Right atrium auricular region (tissue), 2 donors: ENCODE measurements at places on chromosomes 12 and 14. TPM values are rescaled to one million over a fixed set of nuclear protein-coding genes. Genes with fewer than 3 reads are reported as not detected.

CCT2 gene
- total RNA-seq: 104 TPM

TPPP2 gene
- total RNA-seq: 0.86 TPM

GLS2 gene
- total RNA-seq: 0.96 TPM

CFL2 gene
- total RNA-seq: 441 TPM

DNA sequence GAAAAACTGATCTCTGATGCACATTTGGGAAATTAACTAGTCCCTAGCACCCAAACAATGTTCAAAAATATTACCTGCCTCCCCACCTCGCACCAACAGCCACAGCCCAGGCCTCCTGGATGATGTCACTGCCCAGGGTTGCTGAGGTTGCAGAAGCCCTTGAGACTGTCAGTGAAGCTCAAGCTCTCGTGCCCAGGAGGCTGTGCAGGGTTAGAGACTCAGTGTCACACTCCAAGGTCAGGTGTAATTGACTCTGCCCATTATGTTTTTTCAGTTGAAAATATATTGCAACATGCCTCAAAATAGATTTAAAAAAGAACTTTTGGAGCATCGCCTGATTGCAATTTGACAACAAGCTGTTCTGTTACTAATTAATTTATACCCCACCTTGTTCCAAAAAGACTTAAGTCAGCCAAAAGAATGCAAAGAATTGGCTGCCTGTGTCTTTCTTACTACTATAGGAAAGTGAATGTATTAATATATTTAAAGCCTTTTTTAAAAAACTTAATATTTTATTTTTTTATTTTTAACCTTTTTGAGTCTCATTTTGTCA lies 72.3 kb downstream of the CMAS start:
- peaks cover 6% of the 10 kb centered on the region for H3K4me1 ChIP-seq
- DNase-seq: no peak
- H3K27me3 ChIP-seq: no peaks in the 10 kb centered on the region
- H3K4me3 ChIP-seq: no peak overlapping the region
- H3K27ac ChIP-seq: no peak overlapping the region
- no peaks in the 10 kb centered on the region for H3K36me3 ChIP-seq

DNA sequence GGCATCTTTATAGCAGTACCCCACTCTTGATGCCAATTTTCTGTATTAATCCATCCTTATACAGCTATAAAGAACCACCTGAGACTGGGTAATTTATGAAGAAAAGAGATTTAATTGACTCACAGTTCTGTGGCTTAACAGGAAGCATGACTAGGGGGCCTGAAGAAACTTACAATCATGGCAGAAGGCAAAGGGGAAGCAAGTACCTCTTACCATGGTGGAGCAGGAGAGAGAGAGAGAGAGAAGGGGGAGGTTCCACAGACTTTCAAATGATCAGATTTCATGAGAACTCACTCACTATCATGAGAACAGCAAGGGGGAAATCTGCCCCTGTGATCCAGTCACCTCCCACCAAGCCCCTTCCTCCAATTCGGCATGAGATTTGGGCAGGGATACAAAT lies 84.4 kb downstream of the SLC24A4 start:
- no peaks in the 10 kb centered on the region for H3K27me3 ChIP-seq
- H3K27ac ChIP-seq: no peak overlapping the region
- DNase-seq: no peak
- H3K36me3 ChIP-seq: no peaks in the 10 kb centered on the region
- H3K4me1 ChIP-seq: no peaks in the 10 kb centered on the region
- no peak overlapping the region for H3K4me3 ChIP-seq

GRCh38 chr14:57390037-57390805 lies at the start of gene NAA30:
Gene NAA30 (plus strand): TSS chr14:57390586. CDS start chr14:57390958, 372 bp downstream.
- H3K4me3 ChIP-seq: peak within 1 kb of the TSS; percentile 88
- no peaks in the 10 kb centered on the region for H3K36me3 ChIP-seq
- H3K4me1 ChIP-seq: no peaks in the 10 kb centered on the region
- DNase-seq: peak; percentile 90

GRCh38 chr14:73724696-73725095 lies 10.5 kb upstream of the PNMA1 start:
- H3K36me3 ChIP-seq: peaks cover 79% of the 10 kb centered on the region
- no peak overlapping the region for H3K4me3 ChIP-seq
- H3K27me3 ChIP-seq: no peaks in the 10 kb centered on the region
- no peak for DNase-seq
- peaks cover 68% of the 10 kb centered on the region for H3K4me1 ChIP-seq
- peak overlapping the region; percentile 64 for H3K27ac ChIP-seq

DNA sequence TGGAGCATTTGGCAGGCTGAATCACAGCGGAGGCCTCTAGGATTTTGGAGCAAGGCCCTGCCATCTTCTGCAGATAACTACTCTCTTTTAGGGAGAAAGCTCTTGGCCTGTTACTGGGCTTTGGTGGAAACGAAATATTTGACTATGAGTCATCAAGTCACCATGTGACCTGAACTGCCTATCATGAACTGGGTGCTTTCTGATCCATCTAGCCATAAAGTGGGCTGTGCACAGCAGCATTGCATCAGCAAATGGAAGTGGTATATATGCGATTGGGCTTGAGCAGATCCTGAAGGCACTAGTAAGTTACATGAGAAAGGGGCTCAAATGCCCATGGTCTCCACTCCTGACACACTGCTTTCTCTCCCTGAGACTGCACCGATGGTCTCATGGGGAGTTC lies 21.1 kb downstream of the GYS2 start:
- no peaks in the 10 kb centered on the region for H3K27me3 ChIP-seq
- no peak for DNase-seq
- H3K36me3 ChIP-seq: no peaks in the 10 kb centered on the region

DNA sequence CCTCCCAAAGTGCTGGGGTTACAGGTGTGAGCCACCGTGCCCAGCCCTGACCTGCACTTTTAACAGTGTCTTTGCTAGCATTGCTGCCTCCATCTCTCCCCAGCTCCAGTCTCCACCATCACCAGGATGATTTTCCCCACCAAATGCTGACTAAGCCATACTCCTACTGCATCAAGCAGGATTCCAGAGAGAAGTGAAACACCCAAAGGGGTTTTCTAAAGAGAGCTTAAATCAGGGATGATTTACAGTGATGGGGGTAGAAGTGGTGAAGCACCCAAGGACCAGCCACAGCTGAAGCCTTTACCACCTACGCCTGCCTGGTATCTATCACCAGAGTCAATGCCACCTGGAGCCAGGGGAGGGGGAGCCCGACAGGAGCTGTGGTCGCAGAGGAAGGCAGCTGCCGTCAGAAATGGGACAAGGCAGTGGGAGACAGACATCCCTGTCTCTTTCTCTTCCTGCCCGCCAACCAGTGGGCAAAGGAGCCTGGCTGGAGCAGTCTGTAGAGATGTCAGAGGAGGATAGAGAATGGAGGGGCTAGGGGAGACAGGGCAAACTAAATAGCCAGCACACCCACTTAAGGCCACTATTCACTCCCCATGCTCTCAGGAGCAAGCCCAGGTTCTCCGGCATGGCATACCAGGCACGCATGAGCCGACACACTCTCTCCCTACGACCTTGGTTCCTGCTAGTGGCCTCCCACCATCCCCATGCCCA lies 22.4 kb upstream of the CD9 start:
- no peak for DNase-seq
- H3K4me1 ChIP-seq: no peaks in the 10 kb centered on the region
- H3K36me3 ChIP-seq: no peaks in the 10 kb centered on the region
- H3K4me3 ChIP-seq: no peak overlapping the region
- no peaks in the 10 kb centered on the region for H3K27me3 ChIP-seq

DNA sequence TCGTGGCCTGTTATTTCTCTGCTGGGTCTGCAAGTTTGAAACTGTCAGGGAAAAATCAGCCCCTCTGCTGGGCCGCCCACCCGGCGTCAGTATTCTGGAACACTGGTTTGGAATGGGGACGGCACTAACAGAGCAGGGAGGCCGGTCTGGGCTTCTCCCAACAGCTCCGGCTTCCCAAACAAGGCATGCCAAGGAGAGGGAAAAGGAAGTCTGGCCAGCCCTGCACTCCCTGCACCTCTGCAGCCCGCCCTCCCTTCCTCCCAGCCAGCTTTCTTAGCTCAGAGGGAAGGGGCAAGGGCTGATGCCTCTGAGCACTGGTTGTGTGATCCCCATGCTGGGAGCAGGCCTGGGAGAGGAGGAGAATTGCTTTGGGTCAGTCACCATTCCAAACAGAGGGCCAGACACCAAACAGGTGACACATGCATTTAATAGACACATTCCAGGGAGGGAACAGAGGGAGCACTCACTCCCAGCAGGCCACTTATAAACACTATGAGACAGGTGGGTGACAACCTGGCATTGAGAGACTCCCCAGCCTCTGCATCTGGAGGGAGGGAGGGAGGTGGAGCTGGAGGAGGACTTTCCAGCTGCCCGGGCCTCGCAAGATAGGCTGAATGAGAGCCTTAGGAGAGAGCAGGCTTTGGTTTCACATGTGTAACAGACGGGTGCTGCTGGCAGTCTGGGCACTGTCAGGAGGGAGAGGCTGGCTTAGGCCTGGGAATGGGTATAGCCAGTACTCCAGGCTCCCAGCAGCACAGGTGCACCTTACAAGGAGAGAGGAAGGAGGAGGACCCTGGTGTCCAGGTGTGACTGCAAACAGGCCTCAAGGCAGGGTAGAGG lies 10.3 kb downstream of the KRT75 start:
- H3K4me3 ChIP-seq: no peak overlapping the region
- no peaks in the 10 kb centered on the region for H3K36me3 ChIP-seq
- no peaks in the 10 kb centered on the region for H3K4me1 ChIP-seq
- no peak for DNase-seq
- H3K27me3 ChIP-seq: no peaks in the 10 kb centered on the region

GRCh38 chr14:74083784-74084276 lies 423 bp downstream of the ALDH6A1 start:
- no peaks in the 10 kb centered on the region for H3K36me3 ChIP-seq
- peaks cover 21% of the 10 kb centered on the region for H3K4me1 ChIP-seq
- H3K27ac ChIP-seq: peak overlapping the region; percentile 91
- peak overlapping the region; percentile 87 for H3K4me3 ChIP-seq
